Ammon's horn (tissue), 1 donor: ENCODE measurements at places on chromosomes 7 and 10.

GRCh38 chr10:43879162-43879561 is 230.5 kb upstream of the ZNF32 start:
- DNase-seq, result no peak

GRCh38 chr7:73974948-73975926 is 52.7 kb upstream of the ELN start:
- no peak for DNase-seq

DNA sequence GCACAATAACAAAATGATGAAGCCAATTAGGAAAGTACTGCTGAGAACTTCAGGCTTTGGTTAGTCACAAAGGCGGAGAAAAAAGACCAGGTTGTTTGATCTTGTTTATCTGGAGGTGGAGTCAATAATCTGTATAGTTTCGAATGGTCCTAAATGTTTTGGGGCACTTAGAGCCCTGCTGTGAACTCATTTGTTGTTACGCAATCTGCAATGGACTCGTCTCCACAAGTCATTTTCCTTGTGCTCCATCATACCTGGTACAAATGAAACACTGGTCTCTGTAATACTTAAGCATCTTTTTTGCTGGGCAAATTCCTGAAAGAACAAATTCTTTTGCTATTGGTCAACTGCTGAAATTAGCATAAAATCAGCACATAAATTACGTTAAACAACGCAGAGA is 430.5 kb downstream of the GATA3 start:
- DNase-seq, result no peak

DNA sequence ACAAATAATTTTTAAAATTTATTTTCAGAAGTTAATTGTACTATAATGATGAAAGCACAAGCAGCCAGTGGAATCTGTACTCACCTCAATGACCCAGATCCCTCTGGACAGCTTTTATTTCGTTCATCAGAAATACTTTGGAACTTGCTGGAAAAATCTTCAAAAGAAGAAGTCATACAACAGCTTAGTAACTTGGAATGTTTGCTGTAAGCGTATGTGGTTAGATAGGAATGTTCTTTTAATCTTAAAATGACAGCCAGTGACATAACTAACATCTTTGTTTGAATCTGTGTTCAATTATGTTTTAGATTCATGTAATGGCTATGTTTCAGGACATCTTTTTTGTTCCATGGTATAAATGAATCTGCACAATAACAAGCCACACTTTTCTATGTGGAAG is 26.8 kb downstream of the CFAP69 start:
- no peak for DNase-seq

- DNase-seq, result no peak
Measured at GRCh38 chr7:116815041-116815440, 47.3 kb upstream of the CAPZA2 start.

DNA sequence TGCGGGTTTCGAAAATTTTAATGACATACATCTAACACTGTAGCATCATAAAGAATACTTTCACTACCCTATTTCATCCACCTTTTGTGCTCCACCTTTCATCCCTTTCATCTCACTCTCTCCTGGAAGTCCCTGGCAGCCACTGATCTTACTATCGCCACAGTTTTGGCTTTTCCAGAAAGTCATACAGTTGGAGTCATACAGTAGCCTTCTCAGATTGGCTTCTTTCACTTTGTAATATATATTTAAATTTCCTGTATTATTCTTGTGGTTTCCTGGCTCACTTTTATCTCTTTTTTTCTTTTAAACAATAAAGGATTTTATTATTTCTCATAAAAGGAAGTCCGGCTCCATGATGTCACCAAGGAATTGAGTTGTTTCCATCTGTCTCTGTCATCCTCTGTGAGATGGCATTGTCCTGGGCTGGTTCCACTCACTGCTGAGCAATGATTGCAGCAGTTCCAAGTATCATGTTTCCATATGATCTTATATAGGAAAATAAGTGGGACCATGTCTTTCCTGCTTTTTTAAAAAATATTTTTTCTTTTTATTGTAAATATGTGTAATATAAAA is 626.3 kb downstream of the POM121L12 start:
- DNase-seq, result no peak

DNA sequence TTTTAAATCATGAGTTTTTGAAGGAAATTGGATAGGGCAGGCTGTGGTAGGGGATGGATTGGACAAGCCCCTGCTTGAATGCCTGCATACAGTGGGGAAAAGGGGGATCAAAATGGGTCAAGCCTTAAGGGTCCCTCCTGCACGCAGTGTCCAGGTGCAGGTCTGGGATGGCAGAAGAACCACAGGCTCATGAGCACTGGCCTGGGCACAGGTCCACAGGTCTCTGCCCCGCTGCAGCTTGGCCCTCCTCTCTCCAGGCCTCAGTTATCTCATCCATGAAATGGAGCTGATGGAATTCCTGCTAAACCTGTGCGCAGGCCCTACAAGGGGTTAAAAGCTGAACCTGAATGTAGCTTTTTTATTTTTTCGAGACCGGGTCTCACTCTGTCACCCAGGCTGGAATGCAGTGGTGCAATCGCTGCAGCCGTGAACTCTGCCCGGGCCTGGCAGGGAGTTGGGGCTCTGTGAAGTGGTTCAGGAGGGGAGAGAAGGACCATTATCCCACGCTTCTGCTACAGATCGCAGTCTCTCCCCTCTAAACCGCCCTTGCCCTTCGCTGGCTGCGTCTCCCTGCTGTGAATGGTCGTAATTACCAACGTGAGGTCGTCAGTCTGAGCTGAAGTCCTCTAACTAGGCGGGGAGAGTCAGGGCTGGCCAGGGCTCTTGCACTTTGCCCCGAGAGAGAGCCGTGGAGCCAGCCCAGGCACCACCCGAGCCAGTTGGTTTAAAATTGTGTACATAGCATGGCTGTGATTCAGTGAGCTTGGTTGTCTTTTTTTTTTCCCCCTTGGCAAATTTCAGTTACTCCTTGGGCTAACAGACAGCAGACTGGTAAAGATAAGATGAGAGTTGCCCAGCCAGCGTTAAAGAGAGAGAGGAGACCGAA is 77.5 kb upstream of the GTF2I start:
- DNase-seq, result no peak

DNA sequence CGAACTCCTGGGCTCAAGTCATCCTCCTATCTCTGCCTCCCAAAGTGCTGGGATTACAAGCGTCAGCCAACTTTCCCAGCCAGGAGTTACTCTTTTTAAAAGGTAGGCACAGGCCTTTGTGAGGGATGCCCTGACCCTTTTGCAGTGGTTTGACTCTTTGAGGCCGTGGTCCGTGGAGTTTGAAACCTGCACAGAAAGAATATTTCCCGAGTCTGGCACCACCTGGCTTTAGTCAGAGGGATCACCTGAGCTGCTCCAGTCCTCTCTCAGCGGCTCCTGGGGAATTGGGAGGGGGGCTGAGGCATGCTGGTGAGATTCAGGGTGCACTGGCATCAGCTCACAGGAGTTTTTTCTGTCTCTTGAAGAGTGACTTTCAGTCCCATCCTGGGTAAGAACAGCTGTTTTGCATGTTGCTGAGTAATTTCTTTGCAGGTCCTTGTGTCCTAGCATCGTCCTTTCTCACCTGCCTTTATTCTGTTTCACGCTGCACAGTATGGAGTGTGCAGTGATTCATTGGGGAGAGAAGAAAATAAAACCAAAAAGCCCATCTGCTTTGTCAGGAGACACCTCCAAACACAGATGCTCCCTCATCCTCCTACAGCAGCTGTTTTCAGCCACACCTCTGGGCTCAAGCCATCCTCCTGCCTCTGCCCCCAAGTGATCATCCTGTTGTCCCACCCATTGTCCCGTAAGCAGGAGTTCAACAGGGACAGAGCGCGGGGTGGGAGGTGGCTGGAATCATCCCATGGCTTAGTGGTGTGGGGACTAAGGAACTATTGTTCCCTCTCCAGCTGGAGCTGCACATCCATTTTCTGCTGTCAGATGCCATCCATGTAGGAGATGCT is 284.7 kb downstream of the CAMK1D start:
- no peak for DNase-seq

GRCh38 chr10:70858759-70859158 is 29.6 kb downstream of the PCBD1 start:
- DNase-seq, result no peak

DNA sequence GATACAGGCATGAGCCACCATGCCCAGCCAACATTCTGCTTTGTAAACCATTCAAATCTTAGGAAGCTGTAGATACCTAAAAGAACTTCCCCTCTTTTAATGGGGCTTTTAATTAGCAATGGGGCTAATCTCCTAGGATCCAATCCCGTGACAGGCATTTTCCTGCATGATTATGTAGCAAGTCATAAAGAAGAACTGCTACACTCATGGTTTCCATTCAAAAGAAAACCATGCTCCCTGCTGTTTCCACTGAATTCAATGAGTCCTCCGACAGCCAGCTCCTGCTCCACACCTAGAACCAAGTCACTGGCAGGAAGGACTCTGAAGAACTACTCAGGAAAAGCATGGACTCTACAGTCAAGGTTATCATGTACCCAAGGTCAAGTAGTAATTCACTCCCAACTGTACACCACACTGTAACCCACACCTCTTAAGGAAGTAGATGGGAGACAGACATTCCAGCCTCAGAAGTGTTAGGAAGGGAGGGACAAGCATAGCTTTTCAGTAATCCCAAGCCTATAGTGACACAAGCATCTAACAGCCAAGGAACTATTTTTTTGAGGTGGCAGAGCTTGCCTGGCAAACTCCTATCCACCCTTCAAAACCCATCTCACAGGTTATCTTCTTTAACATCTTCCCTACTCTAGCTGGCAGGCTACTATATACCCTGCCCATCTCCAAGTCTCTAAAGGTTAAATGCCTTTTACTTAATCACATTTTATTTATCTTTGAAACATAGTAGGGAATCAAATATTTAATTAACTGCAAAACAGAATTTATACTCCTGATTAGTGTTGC is 47.5 kb downstream of the CTBP2 start:
- DNase-seq, result no peak

GRCh38 chr10:62625484-62625883 is 179.0 kb upstream of the ADO start:
- DNase-seq, result no peak

DNA sequence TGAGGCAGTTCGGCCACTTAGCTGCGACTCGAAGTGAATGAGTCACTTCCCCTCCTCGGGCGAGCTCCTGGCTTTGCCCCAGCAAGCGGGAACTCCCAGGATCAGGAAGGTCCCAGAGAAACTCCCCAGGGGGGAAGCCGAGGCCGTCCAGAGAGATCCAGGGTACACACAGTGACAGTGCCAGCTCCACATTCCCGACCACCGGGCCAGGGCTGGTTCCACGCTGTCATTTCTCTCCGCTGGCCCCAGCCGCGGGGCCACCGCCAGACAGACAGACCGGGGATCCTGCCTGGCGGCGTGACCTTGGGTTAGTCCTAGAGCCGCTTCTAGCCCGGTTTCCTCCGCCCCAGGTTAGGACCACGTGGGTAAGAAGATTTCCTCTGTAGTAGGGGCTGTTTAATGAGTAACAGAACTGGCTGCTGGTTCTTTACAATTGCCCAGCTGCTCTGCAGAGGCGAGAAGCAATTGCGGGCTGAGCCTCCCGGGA is 463 bp upstream of the UPP1 start:
- peak; percentile 64 for DNase-seq

GRCh38 chr10:17742918-17743317 is 9.1 kb upstream of the TMEM236 start:
- DNase-seq, result peak; percentile 40

GRCh38 chr10:24206334-24206733 is 2.6 kb upstream of the KIAA1217 start:
- DNase-seq, result no peak

DNA sequence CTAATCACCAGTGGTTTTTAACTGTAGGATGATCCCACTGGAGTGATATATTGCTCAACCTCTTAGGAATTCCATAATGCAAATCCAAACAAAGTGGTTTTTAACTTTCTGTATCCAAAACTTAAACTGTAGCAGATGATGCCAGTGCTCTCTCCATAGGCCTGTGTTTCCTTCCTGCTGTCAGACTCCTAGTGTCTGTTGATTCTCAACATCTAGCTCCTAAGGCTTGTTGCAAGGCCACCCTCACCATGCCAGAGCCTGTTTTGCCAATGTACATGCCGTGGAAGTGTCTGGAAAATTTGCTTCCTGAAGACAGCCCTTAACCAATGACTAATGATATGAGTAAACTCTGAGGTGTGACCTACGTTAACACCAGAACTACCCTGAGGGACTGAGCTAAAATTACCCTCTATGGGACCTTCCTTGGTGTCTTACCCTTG is 39.3 kb downstream of the C1GALT1 start:
- no peak for DNase-seq

DNA sequence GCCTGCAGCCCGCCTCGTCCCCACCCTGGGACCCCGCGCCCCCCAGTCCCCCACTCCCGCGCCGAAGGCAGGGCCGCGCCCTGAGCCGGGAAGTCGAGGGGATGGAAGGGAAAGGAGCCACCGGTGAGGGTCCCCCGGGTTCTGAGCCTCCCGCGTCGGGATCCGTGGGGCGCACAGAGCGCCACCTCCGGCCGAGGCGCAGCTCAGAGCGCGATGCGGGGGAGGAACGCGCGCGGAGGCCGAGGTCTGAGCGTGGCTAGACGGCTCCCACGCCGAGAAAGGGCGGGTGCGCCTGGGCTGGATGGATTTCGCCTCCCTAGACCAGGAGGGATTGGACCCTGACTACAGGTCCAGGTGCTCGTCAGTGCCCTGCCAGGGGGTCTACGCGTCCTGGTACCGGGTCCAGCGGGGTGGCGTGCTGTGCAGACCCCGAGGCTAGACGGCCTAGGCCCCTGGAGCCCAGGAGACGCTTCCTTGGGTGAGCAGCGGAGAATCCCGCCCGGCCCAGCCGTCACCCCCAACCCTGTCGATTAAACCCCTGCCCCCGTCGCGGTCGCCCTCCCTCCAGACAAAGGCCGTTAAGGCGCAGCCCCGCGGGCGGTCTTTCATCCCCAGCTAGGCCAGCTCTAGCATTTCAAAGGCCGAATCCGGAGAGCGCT is 986 bp upstream of the PDGFA start:
- no peak for DNase-seq

GRCh38 chr7:105256761-105257231 is 131.9 kb downstream of the SRPK2 start:
- DNase-seq, result no peak

DNA sequence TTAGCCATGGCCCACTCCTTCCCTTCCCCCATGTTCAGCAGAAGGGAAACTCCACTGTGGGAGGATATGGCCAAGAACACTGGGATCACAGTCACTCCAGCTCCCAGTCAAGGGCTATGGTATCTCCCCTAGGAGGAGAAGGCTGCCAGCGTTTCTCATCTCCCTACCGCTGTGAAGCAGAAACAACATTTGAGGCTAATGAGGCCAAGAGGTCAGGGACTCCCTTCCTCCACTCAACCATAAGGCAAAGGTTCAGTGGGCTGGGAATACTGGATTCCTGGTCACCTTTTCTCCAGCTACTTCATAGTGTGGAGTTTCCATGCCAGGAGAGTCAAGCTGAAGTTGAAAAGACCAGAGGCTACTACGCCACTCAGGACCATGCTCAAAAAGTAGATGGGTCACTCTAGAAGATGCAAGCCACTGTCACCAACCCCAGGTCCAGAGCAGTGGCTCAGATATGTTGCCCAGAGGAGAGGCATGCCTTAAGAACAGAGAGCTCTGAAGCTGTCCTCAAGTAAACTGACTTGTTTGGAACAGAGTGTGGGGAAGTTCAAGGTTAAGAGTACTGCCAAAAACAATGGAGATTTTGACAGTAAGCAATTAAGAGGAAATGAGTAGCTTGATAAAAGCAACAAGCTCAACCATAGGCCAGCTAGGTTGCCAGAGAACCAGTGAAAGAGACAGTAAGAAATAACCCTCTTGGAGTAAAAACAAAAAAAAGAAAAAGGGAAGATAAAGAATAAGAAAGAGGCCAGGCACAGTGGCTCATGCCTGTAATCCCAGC is 3.8 kb upstream of the TMEM140 start:
- no peak for DNase-seq

GRCh38 chr7:685540-685939 is 41.0 kb upstream of the DNAAF5 start:
- DNase-seq, result no peak
